ENCODE measurements at places on chromosomes 16 and 17.

DNA sequence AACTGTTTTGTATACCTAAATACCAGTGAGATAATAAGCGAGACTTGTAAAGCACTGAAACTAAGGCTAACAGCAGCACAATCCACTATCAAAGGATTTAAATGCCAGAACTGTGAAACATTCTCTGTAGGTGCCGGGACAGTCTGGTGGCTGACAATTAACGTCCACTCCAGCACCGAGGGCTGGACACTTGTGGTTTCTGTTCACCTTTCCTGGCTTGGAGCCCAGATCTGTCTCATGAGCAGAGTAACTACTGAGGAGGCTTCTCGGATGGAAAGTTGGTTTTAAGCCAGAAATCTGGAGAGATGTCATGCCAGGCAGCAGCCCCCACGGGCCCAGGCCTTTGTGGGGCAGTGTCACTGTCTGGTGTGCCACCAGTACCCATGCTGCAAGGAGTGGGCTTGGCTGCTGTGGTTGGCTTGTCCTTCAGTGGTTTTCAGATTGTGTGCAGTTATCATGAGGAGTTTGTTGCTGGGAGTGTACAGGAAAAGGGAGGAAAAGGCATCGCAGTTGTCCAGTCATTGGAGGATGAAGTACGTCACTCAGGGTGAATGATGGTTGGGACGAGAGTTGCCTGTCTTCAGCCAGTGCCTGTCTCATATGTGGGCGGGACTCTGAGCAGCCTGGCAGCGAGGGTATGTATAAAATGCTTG, 35.5 kb downstream of the UBN1 start:
- DNase-seq = no peak

DNA sequence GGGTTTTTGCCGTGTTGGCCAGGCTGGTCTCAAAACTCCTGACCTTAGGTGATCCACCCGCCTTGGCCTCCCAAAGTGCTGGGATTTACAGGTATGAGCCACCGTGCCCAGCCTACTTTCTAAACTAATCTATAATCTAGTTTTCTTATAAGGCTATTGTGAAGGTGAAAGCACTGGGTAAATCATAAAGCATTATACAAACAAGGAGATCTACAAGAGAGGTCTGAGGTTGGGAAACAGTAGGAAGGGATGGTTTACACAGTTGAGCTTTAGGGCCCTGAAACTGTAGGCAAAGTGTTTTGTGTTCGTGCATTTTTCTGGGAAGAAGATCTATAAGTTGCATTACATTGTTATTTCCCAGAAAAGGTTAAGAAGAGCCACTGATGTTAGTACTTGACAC, 84.9 kb upstream of the MED13 start:
- DNase-seq = no peak

DNA sequence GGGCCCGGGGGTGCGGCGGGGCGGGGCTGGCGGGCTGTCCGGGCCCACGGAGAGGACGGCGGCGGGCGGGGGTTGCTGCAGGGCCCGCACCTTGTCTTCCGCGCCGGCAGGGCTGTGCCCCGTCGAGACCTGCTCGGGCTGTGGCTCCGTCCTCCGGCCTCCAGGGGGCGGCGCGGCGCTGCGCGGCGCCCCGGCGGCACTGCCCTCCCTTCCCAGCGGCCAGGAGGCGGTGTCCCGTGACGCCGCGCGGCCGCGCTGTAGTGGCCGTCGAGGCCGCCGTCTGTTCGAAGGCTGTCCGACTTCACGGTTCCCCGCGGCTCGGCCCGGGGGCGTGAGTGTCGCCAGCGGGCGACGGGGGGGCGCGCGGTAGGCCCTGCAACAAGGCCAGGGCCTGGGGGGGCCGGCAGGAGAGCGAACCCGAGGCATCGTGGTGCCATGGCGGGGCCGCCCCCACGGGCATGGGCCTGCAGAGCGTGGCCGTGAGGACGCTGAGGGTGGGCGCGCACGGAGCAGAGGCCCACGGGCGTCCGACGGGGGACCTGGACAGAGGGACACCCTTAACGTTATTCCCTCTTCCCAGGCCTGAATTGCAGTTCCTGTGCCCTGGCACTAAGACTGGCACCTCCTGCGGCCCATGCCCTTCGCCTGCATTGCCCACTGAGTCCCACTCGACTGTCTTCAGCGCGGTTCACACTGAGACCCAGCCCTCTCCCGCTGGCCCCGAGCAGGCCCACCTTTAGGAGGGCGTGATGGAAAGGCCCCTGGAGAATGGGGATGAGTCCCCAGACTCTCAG, at the start of gene PLEKHG4:
PLEKHG4 (plus strand) TSS at position 237 of the 794 bp plus-strand sequence; CDS start at position 750, 513 bp downstream.
- peak; percentile 79 for DNase-seq

DNA sequence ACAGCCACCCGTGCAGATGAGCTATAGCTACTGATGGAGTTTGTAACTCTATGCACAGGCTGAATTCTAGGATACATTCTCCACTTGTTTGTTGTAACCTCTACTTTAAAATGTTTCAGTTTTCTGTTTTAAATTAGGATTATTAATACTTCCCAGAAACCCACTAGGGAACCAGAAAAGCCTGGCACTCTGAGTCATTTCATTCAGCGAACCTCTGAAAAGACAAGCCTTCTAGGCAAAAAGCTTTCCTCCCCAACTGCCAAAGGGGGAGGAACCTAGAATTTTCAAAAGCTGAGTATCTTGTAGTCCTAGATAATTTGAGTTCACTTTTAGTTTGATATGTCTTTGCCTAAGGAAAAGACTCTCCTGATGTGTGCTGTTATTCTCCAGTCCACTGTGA, 43.2 kb downstream of the GOSR1 start:
- DNase-seq = no peak

DNA sequence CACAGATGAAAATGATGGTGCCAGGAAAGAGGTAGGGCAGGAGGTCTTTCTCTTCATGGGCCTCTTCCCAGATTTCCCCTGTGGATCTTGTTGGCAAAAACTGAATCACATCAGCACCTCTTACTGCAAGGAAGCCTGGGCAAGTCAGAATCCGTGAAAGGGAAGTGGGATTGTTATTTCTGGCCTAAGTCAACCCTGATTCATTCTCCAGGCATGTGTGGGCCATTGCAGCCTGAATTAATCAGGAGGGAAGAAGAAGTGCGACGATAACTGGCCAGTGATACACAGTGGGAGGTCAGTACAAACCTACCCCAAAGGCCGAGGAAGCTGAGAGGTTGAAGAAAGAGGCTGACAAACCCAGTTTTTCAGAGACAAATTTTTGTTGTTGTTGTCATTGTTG, 17.9 kb upstream of the NSMCE1 start:
- DNase-seq = no peak

GRCh38 chr17:30323262-30323894, 10.5 kb downstream of the TMIGD1 start:
- DNase-seq = no peak

DNA sequence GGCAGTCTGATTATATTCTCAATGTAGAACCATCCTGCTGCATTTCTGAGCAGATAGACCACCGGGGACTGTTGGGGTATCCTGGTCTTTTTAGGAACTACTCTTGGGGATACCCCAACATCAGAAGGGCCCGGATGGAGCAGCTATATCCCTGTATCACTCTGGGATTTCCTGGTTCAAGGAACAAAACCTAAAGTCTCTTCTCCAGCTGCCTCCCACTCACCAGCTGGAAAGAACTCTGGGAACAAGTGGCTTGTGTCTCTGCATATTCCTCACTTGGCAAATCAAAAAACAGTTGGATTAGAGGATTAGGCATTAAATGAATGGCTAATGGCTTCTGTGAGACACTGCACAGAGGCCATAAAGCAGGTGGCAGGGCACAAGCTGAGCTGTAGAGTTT, 62.3 kb upstream of the HS3ST2 start:
- no peak for DNase-seq

GRCh38 chr16:55830658-55831294, 2.1 kb downstream of the CES1 start:
- no peak for DNase-seq

DNA sequence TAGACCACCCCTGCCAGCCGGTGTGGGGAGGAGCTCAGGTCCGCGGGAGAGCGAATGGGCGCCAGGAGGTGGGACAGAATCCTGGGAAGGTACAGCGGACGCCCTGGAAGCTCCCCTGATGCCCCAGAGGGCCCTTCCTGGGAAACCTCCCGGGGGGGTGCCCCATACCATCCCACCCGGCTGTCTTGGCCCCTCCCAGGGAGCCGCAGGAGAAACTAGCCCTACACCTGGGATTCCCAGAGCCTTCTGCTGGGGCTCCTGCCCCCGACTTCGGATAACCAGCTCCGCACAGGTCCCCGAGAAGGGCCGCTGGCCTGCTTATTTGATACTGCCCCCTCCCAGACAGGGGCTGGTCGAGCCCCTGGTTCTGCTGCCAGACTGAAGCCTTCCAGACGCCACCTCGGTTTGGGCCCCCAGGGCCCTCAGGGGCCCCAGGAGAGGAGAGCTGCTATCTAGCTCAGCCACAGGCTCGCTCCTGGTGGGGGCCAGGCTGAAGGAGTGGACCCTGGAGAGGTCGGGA, 3.0 kb upstream of the CBX4 start:
- no peak for DNase-seq

- no peak for DNase-seq
Observed at GRCh38 chr16:63876103-63876502, 1245.8 kb downstream of the CDH11 start.

DNA sequence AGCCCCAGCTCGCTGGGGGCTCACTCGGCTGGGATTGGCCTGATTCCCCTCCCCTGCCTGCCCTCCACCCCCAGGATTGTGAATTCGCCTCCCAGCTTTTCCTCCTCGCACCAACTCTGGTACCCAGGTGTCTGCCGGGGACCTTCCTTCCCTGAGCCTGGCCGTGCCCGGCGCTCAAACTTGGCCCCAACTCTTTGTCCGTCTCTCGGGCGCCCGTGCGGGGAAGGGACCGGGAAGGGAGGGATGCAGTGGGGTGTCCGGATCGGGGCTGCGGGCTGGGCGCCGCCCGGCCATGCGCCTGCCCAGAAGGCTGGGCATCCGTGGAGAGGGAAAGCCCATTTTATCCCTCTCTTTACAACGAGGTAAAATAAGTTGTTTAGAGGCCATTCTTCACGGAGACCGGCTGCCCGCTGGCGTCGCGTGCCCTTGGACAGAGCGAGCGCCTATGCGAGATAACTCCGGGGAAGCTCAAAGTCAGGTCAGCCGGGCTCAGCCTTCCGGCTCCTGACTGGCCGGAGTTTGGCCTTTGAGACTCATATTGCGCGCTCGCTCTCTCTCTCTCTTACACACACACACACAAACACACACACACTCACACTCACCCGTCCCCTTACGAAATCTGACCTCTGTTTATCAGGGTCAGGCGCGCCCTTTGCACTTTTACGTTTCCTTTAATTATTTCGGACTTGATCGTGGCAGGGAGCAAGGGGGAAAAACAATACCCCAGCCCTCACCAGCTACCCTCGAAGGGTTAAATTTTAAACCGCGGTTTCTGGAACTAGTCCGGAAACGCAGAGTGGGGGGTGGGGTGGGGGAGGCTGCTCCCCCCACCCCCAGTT, 774 bp upstream of the MAF start:
- DNase-seq = peak; percentile 48

GRCh38 chr17:63096426-63096825, 130.4 kb downstream of the TANC2 start:
- DNase-seq = no peak

DNA sequence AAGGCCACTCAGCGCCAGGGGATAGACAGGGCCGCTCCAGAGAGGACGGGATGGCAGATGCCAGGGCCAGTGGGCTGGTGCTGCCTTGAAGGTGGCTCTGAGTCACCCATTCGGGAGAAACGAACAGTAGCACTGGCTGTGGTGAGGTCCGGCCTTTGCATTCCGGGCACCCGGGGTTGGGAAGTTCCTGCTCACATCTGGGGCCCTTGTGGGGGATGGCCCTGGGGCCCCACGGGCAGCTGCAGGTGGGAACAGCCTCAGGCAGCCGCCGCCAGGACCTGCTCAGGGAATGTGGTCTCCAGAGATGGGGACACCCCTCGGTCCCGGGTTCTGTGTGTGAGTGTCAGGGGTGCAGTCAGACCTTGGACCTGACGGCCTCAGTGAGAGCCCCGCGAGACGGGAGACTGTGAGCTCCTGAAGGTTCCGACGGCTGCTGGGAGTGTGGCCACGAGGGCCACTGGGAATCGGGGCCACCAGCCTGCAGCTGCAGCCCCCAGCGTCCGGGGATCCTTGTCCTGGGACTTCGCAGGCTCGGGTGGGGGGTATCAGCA, 1.4 kb downstream of the CBFA2T3 start:
- DNase-seq = no peak

DNA sequence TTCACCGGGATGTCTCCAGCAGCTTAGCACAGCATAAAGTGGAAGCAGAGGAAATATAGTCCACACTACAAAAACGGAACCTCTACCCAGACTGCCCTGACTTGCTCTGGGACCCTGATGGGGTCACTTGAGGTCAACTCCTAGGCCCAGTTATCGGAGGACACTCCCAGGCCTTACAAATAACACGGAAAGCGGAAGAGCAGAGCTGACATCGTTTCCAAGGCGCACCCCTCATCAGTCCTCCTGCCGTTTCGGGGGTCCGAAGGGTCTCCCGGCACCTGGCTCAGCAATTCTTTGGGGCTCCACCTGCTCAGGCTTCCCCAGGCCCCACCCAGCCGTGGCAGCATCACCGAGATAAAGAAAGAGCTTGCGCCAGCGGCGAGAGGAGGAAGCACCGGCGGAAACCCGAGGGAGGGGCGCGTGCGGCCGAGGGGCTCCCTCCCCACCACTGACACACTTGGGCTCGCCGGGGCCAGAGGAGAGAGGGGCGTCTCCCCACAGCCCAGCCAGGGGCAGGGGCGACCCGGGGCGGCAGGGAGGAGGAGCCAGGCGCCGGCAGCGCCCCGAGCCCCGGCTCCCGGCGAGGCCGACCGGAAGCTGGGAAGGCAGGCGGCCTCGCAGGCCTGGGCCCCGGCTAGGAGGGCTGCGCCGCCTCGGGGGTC, 727 bp downstream of the CORO7 start:
- DNase-seq = peak; percentile 56

GRCh38 chr16:30088237-30088831, 3.4 kb downstream of the TBX6 start:
- DNase-seq = no peak

- peak; percentile 26 for DNase-seq
Observed at GRCh38 chr16:3094289-3095027, 4.6 kb downstream of the ZSCAN10 start.

- DNase-seq = peak; percentile 60
Observed at GRCh38 chr16:4426021-4426684, 485 bp downstream of the DNAJA3 start.

DNA sequence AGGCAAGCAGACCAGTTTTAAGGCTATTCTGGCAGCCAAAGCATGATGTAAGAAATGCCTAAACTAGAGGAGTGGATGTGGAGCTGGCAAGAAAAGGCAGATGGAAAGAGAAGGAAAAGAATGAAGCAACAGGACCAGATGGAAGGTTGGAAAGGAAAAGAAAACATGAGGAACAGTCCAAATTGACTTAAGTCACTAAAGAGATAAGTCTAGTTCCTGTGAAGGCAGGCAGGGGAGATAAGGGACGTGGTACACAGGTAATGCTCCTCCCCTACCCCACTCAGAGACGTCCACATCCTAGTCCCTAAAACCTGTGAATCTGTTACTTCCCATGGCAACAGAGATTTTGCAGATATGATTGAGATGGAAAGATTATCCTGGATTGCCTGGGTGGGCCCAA, 43.5 kb downstream of the TEX2 start:
- DNase-seq = no peak

- DNase-seq = no peak
Observed at GRCh38 chr17:8963014-8963413, 2.5 kb downstream of the PIK3R5 start.

- no peak for DNase-seq
Observed at GRCh38 chr17:79098282-79098867, 23.8 kb downstream of the ENGASE start.
